IMR-90 (cell line): ENCODE measurements at places on chromosomes 4 and X. TPM values are rescaled to one million over a fixed set of nuclear protein-coding genes. Genes with fewer than 3 reads are reported as not detected.

Gene C4orf36
- 0.18 and 0.28 TPM in 2 replicates for total RNA-seq

- DNase-seq: no peak
Measured at GRCh38 chr4:26217961-26218676, 102.7 kb upstream of the RBPJ start.

- no peak for DNase-seq
Measured at GRCh38 chr4:37884855-37885487, 5.9 kb upstream of the TBC1D1 start.

DNA sequence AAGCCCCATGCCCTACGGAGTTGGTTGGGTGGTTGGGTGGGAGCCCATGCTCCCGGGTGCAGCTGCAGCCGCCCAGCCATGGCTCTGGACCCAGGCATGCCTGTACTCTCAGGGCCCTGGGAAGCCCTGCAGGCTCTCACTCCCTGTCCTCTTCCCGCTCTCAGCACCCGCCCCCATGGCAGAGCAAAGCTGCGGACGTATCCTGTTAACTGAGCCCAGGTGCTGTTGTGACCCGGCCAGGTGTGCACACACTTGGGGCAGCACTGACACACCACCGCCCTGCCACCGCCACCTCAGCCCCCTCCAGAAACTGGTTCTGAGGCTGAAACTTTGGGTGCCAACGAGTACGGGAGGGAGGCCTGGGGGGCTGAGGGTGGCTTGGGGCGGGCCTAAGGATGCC, 40.3 kb downstream of the PPM1K start:
- DNase-seq: no peak

Gene ABLIM2
- under 0.01 TPM in 2 replicates for total RNA-seq

Gene MSX1
- total RNA-seq: 1.1 TPM in 2 replicates

DNA sequence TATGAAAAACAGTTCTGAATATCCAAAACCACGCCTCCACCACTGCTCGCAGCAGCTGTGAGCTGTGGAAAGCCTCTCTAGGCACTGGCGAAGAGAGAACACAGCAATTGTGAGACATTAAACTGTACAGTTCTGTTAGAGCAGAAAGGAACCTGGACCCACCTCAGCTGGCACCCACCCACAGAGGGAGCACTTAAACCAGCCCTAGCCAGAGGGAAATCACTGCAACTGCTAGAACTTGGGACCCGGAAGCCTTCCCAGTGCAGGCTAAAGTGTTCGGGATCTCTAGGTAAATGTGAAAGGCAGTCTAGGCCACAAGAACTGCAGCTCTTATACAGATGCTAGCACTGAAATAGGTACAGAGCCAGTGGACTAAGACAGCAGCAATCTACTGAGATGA, 308.8 kb downstream of the PRR32 start:
- no peak for DNase-seq

Gene ASB11
- total RNA-seq: not detected in 2 replicates

DNA sequence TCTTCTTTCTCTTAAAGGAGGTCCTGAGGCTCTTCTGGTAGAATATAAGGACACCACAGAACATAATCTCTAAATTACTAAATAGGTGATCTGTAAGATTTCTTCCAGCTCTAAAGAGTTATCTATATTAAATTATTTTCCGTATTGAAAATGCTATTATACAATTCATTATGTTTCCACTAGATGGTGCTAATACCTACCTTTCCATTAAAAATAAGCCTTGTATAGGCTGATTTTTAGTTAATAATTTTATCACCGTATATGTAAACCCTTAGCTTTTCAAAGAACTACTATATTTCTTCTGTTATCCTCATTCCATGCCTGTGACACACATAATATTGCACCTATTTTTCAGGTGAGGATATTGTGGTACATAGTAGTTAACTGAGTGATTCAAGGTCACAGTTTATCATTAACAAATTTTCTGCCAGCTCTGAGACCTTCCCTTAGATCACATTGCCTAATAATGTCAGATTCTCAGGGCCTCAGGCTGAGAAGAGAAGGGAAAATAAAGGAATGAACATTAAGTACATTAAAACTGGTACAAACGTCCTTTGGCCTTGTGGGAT, 138.8 kb downstream of the TEX11 start:
- DNase-seq: peak; percentile 5

GRCh38 chrX:18436017-18436416, 10.6 kb downstream of the CDKL5 start:
- no peak for DNase-seq

DNA sequence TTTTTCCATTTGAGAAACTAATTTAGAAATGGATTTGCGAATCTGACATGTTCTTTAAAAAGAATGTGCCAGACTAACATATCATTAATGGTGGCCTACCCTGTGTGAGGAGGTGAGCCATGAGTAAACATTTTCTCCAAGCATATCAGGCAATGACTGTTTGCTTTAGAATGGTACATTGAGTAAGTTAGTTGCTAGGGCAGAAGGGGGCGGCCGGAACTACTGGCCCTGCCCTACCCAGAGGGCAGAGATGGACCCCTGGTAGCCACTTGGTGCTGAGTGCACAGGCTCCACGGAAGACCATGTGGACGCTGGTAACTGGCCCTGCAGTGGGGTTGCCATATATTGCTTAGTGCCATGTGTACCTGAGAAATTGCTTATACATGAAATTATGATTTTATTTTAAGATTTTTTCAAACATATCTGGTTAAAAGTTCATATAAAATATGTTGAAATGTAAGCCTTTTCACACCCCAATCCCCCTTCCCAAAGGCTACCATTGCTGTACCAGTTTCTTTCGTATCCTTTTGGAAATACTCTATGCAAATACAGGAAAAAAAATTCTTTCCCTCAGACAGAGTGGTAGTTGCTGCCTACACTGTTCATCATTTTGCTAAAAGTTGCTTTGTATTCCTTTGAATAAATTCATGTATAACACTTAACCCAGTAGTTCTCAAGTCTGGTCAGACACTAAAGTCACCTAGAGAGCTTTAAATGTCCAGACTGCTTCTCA, 8.8 kb downstream of the FNIP2 start:
- DNase-seq: no peak

- no peak for DNase-seq
Measured at GRCh38 chr4:155025762-155026457, 182.5 kb upstream of the NPY2R start.

DNA sequence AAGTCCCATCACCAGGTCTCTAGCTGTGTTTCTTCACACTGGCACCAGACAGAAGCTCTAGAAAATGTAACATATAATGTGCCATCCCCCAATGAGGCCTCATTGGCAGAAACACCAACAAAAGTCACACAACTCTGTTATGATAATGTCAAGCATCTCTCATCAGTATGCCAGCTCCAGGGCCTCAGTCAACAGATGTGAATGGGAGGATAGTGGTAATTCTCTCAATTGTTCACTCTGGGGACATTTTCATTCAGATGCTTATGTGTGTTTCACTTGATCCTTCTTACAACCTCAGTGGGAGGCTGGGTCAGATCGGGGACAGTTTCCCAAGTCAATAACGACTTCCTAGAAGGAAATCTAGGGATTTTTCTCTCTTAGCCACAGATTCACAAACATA, 57.5 kb upstream of the SCOC start:
- DNase-seq: no peak

DNA sequence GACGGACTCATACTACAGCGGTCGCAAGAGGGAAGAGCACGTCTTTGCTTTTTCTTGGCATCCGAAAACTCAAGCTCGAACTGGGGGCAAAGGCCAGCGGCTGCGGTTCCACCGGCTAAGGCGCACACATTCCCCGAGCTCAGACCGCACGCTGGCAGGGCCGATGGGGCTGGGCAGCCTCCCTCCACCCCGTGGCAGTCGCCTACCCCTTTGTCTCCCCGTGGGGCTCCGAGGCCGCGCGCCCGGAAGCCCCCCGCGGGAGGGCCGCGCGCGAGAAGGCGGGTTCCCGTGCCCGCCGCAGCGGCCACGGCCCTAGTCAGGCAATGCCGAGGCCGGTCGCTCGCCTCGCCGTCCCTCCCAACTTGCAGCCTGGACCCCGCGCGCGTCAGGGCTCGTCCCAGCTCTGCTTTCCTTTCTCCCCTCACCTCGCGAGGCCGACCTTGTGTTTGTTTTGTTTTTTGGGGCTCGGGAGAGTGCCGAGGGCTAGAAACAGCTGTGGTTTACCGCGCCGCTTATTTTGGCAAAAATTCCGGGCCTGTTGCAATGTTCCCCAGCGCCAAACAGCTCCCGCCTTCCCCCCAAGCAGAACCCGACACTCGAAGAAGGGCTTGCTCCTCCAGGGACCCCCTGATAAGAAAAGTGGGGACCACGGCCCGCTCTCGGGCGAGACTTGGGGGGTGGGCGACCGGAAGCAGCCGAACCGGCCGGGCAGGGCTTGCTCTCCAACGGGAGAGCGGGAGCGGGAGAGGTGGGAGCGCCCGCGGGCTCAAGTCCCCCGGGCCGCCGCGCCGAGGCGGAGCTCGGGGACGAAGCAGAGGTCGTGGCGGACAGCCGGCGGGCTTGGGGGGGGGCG, 561 bp upstream of the N4BP2 start:
- peak; percentile 83 for DNase-seq

Gene SASH3
- total RNA-seq: not detected in 2 replicates

DNA sequence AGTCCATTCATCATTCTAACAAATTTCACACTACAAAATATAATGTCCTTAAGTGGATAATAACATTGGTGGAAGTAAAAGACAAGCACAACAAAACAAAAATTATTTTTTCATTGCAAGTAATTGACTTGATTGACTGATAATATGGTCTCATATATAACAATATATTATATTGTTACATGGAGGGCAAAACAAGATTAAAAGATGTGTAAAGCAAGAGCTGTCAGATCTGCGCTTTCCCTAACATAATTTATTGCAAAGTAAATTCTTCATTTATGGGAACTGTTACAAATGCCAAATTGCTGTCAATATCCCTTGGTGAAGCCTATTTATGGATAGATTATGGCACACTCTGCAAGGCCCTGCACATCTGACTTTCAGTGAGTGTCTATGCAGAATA, 233.6 kb downstream of the PCDH7 start:
- DNase-seq: no peak

Gene PGM2
- total RNA-seq: 26.2 and 32.2 TPM in 2 replicates

DNA sequence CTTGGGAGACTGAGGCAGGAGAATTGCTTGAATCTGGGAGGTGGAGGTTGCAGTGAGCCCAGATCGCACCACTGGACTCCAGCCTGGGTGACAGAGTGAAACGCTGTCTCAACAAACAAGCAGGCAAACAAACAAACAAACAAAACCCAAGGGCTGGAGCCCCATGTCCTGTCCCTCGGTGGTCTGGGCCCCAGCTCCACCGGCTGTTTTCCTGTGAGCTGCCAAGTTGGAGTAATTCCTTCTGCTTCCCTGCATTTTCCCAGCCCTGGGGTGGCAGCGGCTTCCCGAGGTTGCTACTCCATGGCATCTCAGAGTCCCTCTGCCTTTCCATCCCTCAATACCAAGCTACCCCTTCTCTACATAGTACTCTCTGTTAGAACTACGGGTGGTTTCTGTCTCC, 43.2 kb downstream of the RGS12 start:
- DNase-seq: no peak

- no peak for DNase-seq
Measured at GRCh38 chr4:21949073-21949457, 493 bp upstream of the KCNIP4 start.

DNA sequence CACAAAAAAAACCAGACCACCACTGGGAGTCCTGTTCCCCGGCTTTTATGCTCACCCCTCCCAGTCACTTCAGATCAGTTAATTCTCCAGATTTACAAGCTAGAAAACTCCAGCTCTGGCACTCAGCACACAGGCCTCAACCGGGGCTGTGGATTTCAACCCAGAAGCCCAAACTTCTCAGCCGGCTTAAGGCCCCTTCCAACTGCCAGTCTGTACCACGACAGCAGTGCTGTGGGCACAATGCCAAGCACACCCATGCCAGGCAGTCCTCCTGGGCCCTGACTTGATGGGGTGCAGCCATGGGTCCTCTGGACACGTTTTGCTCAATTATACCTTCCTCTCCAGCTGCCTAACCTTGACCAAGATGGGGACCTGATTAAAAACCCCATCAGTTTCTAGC, 12.2 kb downstream of the SOD3 start:
- DNase-seq: no peak

Gene FRMD7
- total RNA-seq: not detected in 2 replicates

GRCh38 chr4:176400816-176401461, 81.2 kb downstream of the SPCS3 start:
- peak; percentile 78 for DNase-seq

GRCh38 chr4:113738251-113738650, 23.3 kb downstream of the CAMK2D start:
- peak; percentile 83 for DNase-seq

DNA sequence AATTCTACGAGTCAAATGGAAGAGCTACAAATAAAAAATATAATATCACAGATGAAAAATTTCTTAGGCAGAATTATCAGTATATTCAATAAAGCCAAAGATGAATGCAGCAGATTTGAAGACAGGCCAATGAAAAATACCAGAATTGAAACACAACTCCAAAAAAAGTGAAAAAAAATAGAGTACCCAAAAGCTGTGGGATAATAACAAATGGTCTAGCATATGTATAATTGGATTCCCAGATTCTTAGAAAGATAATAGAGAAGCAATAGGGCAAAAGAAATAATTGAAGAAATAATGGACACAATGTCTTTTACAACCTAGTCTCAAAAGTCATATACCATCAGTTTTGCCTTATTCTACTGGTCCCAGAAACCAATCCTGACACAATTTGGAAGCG, 4.4 kb downstream of the ANAPC10 start:
- DNase-seq: no peak

Gene STPG2
- not detected in 2 replicates for total RNA-seq

- DNase-seq: no peak
Measured at GRCh38 chr4:8199594-8200301, 658 bp downstream of the SH3TC1 start.

Gene NXF2B
- not detected in 2 replicates for total RNA-seq

- no peak for DNase-seq
Measured at GRCh38 chrX:1751781-1752180, 136.9 kb downstream of the ASMT start.

Gene CXCL10
- total RNA-seq: 0.18 and 0.28 TPM in 2 replicates

GRCh38 chr4:25915353-25915705, 1.3 kb downstream of the SMIM20 start:
- DNase-seq: no peak

DNA sequence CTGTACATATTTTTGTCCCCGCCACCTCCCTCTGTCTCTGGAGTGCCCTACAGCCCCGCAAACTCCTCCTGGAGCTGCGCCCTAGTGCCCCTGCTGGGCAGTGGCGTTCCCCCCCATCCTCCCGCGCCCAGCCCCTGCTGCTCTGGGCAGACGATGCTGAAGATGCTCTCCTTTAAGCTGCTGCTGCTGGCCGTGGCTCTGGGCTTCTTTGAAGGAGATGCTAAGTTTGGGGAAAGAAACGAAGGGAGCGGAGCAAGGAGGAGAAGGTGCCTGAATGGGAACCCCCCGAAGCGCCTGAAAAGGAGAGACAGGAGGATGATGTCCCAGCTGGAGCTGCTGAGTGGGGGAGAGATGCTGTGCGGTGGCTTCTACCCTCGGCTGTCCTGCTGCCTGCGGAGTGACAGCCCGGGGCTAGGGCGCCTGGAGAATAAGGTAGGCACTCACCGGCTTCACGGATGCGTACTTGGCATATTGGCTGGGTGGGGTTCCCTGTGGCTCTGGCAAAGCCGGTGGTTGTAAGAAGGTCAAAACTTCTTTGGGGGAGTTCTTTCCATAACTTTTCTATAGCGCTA, 653 bp downstream of the HHIP start:
- no peak for DNase-seq

Gene PCYT1B
- under 0.01 TPM in 1 of 2 replicates, not detected in the other for total RNA-seq
